Inflammatory macrophage treated with lipopolysaccharide for 4 hours (primary cell): ENCODE measurements at places on chromosomes 16 and 17.

DNA sequence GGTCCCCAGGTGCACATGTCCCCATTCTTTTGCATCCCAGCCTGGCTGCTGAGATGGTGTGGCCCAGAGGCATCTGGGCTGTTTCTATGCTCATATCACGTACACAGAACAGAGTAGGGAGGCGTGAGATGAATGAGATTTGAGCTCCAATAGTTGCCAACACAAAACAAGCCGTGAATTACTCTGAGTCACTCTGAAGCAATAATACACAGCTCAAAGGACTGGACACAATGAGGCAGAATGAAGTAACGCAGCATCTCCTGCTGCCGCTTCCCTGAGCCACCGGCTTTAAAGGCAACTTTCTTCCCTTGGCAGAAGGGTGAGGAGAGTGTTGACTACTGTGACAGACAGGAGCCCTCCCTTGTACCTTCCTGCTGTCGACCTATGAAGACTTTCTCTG, 33.9 kb upstream of the CLEC18B start:
- no peak for DNase-seq

DNA sequence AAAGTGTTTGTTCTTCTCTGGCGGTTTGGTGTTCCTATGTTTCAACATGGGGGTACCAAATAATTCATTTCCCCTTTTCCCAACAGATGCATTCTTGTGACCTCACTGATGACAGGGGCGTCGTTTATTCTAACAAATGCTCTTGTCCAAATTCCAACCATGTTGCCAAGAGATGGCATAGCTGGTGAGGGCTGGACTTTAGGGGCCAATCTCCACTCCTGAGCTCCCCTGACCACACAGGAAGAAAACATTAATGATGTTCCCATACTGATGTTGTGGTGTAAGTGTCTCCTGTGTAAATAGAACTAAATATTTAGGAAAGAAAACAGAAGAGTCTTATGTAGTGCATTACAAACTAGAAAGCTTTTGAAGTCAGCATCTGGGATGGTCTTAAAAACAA, 431.6 kb downstream of the CDH13 start:
- no peak for DNase-seq

DNA sequence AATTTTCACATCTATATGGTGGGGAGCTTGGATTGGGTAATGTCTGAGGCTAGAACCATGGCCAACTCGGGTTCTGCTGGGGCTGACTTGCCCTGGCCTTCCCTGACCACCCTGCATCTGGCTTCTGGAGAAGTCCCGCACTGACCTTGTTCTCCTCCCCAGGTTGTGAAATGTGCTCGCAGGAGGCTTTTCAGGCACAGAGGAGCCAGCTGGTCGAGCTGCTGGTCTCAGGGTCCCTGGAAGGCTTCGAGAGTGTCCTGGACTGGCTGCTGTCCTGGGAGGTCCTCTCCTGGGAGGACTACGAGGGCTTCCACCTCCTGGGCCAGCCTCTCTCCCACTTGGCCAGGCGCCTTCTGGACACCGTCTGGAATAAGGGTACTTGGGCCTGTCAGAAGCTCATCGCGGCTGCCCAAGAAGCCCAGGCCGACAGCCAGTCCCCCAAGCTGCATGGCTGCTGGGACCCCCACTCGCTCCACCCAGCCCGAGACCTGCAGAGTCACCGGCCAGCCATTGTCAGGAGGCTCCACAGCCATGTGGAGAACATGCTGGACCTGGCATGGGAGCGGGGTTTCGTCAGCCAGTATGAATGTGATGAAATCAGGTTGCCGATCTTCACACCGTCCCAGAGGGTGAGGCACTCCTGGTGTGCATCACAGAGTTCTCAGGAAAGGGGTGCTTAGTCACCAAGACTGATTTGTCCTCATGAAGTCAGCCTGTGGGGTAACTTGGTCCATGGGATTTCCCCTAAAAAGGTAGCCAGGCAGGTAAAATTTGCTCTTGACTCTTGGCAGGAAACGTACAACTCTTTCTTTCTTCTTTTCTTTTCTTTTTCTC, 6.1 kb downstream of the NOD2 start:
- peak; percentile 88 for DNase-seq

GRCh38 chr17:3859940-3860339, 13.9 kb upstream of the NCBP3 start:
- no peak for DNase-seq

DNA sequence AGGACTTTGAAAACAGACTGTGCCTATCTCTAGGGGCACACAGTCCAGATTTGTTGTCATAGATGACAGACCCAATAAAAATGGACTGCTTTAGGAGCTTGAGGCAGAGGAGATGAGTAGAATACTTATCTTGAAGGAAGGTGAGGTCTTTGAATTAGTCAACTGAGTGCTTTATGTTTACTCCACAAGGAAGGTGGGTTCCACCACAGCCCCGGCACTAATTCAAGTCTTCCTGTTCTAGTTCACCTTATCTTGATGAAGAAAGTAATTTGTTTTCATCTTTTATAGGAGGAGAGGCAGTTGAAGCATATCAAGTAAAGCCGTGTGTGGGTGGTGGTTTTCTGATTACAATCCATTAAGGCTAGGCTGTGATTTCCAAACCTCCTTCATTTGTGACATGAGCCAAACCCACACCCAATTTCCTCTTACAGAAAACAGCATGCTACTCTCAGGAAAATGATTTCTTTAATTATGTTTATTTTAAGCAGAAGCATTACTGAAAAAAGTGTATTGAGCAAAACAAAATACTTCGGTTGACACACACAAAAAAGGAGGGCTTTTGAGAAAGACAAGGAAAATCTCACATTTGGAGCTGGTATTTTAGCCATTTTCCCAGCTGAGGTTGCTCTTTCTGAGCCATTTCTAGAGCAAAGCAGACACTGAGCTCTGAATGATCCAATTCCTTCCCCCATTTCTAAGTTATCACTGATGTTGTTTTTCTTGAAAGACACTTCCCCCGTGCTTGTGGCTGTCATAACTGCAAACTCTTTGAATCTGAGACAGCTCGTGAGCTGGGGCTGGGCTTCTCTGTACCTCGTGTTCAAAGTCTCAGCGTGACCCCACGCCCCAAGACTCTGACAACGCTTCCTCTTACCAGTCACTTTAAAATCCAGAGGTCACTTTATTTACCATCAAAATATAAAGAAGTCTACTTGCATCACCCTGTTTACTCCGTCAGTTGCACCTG, 35.4 kb downstream of the CDRT15 start:
- peak; percentile 67 for DNase-seq

DNA sequence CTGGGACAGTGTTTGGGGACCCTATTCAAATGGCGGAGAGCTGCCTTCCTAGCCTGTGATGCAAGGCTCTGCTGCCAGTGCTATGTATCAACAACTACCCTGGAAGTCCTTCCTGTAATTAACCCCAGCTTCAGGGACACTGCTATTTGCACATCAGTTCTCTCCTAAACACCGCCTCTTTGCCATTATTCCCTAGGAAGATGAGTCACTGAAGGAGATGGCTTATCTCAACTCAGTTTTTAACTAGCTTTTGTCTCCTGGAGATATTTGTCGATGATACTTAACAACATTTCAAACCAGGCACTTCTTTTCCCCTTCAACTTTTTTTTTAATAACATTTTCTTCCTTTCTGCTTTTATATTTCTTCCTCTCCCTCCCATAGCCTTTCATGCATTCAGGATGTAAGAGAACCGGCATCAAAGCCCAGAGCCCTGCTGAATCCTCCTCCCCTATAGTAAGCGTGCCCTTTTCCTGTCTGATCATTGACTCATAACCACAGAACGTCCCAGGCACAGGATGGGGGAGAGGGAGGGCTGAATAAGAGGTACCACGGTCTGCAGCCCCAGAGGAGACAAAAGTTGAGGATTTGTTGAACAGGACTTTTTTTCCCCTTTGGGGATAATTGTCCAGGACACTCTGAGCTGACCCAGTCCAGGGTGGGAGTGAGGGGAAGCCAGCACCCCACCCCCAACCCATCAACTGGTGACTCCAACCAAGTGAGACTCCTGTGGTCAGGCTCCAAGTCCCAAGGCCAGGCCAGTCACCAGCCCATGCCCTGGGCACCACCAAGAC, 387.8 kb upstream of the SALL1 start:
- no peak for DNase-seq

DNA sequence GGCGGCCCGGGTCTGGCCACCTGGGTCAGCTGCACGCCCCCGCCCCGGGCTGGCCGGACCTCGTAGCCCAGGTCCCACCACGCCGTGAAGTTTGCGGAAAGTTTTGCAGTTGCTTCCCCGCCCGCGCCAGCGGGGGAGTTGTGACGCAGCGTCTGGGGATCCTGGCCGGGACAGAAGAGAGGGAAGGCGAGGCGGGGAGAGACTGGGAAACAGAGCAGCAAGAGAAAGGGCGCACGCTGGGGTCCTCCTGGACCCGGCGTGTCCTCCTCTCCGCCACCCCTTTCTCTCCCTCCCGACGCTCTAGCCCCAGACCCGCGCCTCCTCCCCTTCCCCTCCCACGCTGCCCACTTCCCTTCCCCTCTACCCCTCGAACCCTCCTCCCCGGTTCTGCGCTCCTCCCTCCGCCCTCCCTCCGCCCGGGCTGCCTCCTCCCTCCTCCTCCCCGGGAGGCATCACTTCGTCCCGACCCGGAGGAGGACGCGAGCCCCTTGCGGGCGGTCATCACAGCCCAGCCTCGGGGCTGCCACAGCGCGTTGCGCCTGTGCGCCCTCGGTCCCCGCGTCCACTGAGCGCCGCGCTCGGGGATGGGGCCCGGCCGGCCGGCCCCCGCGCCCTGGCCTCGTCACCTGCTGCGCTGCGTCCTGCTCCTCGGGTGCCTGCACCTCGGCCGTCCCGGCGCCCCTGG, at the start of gene MRC2:
Gene MRC2, plus strand, starts transcription at position 452 of the 685 bp plus-strand sequence. Its CDS starts 133 bp downstream, at position 585.
- DNase-seq, result peak; percentile 54

DNA sequence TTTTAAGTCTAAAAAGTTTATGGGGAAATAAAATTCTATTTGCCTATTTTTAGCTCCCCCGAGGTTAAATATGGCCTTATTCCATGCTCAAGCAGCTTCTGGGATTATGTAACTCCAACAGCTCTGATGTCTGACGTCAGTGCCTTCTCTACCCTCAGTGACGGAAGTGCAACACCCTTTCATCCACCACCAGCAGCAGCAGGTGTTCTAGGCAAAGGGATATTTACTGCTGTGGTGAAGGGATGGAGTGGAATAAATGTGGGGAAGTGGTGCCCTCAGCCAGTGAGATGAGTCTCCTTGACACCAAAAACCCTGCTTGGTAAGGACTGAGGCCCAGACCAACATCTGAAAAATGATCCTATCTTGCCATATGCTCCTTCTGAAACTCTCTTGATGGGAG, 247.4 kb downstream of the SHISA9 start:
- no peak for DNase-seq
